COLO829 (cell line): ENCODE measurements at places on chromosomes 11 and 22.

DNA sequence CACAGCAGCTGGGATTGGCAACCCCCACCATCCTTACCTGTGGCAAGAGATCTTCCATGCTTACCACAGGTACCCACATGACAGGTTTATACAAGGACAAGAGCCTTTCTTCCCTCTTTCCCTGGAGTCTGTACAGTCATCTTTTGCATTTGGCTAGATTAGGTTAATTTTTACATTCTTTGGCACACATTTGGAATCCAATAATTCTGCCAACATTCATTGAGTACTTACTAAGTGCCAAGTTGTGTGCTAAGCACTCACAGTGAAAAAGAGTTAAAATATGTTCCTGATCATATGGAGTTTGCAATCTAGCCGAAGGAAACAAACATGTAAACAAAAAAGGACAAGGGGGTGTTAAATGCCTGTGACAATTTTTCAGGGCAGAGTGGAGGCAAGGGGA lies 50.0 kb upstream of the OPCML start:
- no peak for DNase-seq

- no peak for DNase-seq
Measured at GRCh38 chr22:45644714-45645113, 26.9 kb upstream of the ATXN10 start.

GRCh38 chr11:14934641-14935351 lies 37.4 kb downstream of the CALCA start:
- DNase-seq, result no peak

- no peak for DNase-seq
Measured at GRCh38 chr22:41365425-41365824, 16.3 kb upstream of the TEF start.

DNA sequence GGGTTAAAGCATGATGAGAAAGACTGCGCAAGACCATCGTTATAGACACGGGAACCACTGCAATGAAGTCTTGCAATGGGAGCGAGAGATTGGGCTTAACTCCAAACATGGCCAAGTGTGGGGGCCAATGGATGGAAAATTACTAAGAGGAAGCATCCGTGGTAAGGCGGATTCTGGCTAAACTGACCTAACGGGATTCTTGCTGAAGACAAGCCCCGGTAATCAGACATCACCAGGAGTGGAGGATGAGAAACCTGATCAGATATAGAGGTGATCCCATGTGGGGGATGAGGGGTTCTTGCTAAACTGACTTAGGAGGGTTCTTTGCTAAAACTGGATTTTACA lies 5.8 kb upstream of the SYNGR1 start:
- no peak for DNase-seq

DNA sequence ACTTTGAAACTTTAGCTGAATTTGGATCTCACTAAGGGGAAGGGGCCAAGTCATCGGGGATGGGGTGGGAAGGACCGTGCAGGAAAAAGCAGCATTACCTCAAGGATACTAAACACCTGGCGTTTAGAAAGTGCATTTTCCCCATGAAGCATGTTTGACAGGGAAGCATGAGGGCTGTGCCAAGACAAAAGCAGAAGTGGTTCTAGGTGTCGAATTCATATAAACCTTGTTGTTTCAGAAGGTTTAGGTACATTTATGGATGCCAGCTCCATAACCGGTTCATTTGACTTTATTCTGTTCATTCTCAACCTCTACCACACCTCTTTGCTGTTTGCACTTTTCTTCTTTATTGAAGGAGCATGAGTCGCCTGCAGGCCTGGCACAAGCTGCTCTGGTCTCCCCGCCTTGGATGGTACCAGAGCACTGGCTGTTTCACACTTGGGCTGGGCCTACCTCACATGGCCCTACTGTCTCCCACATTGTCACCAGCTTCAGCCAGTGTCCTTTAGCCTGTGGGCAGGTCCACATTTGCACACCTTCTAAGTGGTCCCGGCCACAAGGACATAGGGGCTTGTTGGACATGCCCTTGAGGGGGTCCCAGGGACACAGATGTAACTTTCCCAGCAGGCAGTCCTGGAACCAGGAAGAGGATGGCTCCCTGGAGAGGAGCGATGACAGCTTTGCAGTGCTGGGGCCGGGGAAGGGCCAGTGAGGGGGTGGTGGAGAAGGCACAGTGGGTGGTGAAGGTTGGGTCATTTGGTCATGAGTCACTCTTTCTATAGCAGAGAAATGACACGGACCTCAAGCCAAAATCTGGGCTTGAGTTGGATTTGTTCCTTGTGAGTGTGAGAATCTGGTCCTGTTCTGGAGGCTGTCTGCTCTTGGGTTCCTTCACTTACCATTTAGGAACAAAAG lies 3.2 kb upstream of the ST14 start:
- DNase-seq, result no peak

DNA sequence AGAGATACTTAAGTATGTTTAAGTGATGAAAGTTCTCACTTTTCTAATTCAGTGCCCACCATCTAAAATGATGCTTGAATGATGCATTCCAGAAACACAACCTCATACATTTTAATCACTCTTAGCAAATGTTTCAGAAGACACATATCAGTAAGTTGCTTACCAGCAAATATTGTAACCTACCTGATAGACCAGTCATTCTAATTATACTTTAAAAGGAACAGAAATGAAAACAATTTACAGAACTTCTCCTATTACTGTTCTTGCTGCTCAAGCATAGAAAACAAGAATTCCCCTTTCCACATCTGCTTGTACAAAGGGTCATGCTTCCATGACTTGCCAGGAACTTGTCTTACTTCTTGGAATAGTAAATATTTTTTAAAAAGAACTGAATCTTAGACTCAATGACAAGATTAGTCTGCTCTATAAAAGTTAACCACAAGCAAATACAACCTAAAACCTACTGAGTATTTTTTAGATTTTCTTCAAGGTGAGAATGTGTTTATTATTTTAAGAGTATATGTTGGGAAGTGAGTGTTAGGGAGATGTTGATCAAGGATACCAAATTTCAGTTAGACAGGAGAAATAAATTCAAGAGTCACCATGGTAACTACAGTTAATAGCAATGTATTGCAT lies 82.0 kb upstream of the SC5D start:
- DNase-seq, result no peak

GRCh38 chr11:44179173-44179572 lies 83.7 kb downstream of the EXT2 start:
- peak; percentile 39 for DNase-seq

- DNase-seq, result no peak
Measured at GRCh38 chr11:60748225-60748624, 8.4 kb upstream of the MS4A15 start.

- DNase-seq, result peak; percentile 70
Measured at GRCh38 chr11:76524461-76524860, 79.6 kb downstream of the EMSY start.

DNA sequence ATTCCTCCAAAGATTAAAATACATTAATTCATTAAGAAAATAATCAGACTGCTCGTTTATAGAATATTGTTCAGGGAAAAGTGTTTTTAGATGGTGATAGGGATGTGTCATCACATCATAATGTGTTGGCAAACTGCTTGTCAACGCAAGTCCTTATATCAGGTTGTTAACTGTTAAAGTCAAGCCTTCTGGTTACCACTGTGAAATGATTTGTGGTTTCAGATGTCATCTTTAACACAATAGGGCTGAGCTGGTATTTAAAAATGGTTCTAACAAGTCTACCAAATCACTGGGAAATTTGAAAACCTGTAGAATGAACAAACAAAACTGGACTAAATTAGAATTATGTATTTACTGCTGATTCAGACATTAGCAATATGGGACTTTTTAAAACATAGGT lies 2.4 kb upstream of the MMP13 start:
- no peak for DNase-seq

DNA sequence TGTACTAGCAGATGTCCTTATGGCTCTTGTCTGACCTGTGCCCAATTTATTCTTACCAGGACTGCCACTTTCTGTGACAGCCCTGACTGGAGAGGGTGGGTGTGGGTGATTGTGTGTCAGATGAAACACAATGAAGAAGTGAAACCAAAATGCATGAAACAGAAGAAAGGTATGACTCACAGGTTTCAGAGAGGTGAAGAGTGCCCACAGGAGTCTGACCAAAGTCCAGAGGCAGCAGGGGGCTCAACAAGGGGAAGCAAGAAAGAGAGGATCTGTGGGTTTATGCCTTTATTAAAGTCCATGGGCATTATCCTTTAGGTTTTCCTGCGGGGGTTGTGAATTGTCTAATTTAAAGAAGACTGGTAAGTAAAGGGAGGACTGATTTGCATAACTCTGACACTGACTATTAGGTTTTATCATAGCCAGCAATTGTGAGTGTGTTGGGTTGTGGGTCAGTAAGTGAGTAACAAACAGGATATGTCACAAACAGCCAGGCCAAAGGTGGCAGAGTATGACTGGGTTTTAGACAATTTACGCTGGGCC lies 3.9 kb upstream of the OR4C6 start:
- DNase-seq, result no peak

DNA sequence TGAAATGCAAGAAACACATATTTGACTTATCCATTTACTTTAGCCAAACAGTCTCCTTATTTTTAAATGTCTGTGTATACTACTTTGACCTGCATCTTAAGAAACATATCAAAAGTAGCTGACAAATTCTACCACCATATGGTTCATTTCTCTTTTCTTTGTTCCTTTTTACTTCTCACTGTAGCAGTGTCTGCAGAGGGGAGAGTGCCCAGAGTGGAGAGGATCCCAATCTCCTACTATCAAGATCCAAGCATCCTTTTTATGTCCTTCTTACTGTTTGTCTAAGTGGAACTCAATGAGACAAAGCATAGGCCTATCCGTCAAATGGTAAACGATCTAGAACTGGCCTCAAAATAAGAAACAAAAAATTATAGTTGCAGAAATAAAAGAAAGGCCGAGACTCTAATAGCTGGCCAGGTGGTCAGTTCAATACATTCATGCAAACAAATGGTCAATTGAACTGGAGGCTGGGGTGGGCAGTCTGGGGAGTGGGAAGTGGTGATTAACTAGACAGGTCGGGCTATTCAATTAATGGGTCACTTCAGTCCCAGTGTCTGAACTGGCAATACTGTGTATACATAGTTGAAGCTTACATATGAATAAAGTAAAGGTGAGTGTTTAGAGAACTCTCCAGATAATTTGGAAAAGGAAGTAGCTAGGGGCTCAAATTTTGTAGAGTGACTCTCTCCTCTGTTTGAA lies 149.1 kb downstream of the MAML2 start:
- DNase-seq, result no peak

GRCh38 chr11:82527081-82527584 lies 206.5 kb downstream of the FAM181B start:
- no peak for DNase-seq

GRCh38 chr11:34721646-34722045 lies 100.8 kb downstream of the EHF start:
- no peak for DNase-seq

- no peak for DNase-seq
Measured at GRCh38 chr11:17076517-17077239, 789 bp downstream of the RPS13 start.

- DNase-seq, result peak; percentile 68
Measured at GRCh38 chr11:34499719-34500500, 13.7 kb downstream of the ELF5 start.

DNA sequence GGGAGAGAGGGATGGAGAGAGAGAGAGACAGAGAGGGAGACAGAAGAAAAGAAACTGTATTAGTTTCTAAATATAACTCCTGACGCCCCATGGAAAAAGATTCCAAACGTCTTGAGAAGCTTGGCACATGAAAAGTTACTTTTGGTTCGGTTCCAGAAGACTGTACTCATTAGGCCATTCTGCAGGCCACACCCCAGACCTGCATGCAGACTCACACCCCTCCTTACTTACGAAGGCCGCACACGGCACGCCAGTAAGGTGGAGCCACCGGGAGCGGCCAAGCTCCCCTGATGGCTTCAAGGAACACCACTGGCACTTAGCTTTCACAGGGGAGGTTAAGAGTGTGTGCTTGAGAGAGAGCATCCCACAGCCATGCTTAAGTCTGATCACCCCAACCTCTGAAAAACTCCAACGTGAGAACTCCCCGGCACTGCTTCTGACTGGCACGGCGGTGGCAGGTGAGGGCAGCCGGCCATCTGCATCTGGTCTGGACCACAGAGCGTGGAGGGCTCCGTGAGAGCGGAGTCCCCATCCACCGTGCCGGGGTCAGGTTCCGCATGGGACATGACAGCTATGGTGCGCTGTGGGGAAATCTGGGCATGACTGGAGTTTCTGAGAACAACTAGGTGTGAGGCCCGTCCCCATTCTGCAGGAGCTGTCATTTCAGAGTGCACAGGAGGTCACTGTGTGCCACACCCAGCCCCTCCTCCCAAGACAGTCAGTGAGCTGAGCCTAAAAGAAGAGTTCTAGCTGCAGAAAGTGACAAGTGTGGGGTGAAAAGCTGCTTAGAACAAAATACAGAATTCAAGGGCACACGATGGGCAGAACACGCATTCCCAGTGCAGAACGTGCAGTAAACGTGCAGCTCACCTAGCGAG lies 62.4 kb downstream of the MYH9 start:
- DNase-seq, result no peak

GRCh38 chr22:20064140-20064480 lies 15.9 kb upstream of the DGCR8 start:
- no peak for DNase-seq

DNA sequence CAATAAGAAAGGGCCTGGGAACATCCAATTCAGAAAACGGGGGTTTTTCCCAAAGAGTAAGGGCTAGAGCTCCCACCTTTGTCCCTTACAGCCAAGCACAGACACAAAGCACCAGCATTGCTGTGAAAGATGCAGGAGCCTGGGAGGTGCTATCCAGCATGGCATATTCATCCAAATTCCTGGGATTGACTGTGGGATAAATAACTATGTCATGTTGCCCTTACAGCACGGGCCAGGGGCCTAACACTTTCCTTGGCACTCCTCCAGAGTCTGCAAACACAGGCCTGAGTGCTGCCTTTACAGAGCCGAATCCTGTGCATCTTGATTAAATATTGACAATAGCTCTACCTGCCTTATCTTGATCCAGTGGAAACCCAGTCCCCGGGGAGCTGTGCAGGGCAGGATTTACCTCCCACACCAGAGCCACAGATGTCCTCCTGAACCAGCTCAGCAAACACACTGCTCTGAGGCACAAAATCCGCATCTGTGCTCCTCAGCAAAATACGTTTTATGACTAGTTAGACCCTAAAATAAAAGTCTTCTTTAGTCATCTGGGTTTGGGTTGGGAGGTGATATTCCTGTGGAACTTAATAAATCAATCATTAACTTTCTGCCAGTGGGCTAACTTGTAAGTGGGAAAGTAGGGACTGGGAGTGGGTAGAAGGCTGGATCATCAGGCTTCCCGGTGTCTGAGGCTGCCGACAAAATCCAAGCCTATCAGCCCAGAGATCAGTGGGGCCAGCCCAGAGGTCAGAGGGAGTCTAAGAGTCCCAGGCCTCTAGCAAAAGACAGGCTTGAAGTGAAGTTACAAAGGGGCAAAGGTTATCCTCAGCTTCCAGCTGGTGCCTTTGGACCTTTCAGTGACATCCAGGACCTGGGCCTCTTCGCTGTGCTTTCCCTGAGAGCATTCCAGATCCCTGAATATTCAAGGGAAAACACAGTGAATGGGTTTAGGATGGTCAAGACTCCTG lies 36.5 kb downstream of the POU2AF3 start:
- DNase-seq, result no peak

- DNase-seq, result no peak
Measured at GRCh38 chr11:130217133-130218031, 57.8 kb downstream of the ST14 start.

DNA sequence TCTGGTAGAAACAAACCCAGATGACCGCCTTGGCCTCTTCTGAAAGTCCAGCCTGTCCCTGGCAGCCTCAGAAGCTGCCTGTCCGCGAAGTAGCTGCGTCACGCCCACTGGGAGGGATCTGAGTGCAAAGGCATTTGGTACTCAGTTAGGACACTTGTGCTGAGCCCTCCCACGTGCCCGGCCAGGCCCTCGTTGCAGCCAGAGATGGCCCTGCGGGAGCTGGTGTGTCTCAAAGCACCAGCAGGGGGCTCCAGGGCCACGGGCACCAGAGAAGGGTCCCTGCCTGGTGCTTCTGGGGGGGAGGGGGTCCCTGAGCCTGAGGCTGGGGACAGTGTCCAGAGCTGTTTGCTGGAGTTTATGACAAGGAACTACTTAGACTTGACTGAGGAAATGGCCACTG lies 5.8 kb downstream of the SELENOO start:
- peak; percentile 27 for DNase-seq
